ENCODE measurements at places on chromosomes 12 and 14.

GRCh38 chr12:122190842-122191668 lies 8.1 kb downstream of the LRRC43 start:
- DNase-seq, result no peak

DNA sequence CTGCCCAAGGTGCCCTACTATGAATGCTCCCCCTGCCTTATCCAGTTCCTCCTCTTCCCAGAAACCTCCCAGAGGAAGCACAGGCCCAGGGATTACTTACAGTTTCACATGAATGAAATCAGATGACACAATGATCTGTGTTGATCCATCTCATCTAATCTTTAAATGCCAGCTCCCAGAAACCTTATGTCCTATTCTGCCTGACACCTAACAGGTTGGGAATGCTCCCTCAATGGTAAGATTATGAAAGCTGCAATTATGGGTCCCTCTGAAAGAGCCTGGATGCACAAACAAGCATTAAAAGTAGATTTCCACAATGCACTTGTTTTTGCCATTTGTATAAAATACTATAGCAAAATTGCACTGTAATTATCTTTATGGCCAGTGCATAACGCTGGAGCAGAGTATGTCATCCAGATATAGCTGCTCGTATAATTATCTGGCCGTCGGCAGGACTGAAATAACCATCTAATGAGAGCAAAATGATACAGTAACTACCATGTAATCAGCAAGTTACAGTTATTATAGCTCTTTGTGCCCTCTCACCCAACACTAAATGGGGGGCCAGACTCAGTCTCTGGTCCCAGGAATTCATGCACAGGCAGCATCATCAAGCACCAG lies 4.4 kb upstream of the ZBTB39 start:
- DNase-seq, result no peak

- no peak for DNase-seq
Measured at GRCh38 chr12:39074063-39074462, 168.7 kb upstream of the CPNE8 start.

- no peak for DNase-seq
Measured at GRCh38 chr12:115440438-115440837, 756.5 kb upstream of the TBX3 start.

DNA sequence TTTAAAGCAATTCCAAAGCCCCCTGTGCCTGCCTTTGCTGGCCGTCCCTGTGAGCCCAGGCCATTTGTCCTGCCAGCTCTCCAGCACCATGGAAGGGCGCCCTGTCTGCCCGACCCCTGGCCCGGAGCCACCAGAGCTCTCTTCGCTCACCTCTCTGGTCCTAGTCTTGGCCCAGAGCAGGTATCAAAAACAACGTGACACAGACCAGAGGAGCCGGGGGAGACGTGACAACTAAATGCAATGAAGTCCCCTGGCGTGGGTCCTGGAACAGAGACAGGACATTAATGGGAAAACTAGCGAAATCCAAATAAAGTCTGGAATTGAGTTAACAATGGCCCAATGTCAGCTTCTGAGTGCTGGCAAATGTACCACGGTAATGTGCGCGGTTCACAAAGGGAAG lies 83.2 kb upstream of the DIO3 start:
- DNase-seq, result no peak
